ENCODE measurements at places on chromosomes 16 and 17.

- no peak for DNase-seq
Measured at GRCh38 chr17:58996968-58997367, 109.7 kb downstream of the TRIM37 start.

DNA sequence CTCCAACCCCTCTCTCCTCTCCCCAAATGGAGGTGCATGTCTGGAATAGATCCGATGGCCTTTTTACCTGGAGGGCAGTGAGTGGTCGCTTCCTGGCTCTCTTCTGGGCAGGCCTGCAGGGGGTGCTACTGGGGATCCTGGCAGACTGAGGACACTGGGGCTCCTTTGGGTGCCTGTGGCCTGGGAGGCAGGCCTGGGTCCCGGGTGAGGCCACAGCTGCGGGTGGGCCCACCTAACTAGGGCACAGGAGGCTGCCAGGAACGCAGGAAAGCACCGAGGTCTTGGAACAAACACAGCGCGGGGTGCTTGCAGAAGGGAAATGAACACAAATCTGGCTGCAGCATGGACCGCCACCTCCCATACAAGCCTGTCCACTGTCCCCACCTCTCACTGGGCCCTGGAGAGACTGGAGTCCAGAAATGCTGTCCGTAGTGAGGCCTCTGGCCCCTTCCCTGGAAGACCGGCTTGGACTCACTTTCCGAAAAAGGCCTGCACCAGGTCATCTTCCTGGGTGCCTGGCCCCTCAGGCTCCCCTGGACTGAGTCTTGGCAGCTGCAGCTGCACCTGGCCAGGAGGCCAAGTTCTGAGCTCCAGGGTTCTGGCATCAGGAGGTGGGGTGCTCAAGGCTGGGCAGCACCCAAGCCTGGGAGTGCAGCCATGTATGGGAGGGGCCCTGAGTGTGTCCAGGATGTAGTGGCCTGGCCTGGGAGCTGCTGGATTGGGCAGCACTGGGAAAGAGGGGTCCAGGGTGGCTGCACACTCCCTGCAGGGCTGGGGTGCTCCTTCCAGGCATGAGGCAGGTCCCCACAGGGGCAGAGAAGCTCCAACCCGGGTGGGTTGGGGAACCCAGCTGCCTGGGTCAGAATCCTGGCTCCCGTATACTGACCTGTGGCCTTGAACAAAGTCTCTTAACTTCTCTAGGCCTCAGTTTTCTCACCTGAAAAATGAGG, 195.1 kb downstream of the IRF8 start:
- no peak for DNase-seq

GRCh38 chr17:68384471-68384870, 72.8 kb downstream of the WIPI1 start:
- no peak for DNase-seq

DNA sequence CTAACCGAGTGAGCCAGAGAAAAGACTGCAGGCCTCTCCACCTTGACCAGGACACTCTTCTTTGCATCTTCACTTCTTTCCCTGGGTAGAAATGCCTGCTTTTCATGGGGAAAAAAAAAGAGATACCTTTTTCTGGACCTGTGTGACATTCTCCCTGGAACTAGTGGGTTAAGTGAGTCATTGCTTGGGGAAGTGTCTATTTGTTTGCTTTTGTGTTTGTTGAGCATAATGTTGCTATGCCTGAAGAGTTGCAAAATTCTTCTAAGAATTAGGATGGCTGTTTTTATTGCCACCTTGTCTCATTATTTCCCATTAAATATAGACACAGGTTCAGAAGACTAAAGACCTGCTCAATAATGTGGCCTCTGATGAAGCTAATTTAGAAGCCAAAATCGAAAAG, 18.8 kb downstream of the CLUAP1 start:
- no peak for DNase-seq

DNA sequence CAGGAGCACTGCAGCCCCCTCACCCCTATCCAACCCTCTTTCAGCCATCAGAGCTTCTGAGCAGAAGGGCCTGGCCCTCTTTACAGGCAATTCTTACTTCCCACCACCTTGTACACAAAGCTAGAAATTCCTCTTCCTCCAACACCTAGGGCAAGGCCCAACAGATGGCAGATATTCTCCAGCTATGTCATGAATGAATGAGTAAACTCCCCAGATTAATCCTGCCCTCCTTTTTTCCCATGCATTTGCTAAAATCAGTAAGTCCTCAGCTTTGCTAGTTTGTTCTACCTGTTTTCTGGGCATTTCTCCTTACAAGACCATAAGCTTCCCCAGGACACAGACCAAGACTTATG, 20.4 kb upstream of the MRPS23 start:
- DNase-seq: no peak

DNA sequence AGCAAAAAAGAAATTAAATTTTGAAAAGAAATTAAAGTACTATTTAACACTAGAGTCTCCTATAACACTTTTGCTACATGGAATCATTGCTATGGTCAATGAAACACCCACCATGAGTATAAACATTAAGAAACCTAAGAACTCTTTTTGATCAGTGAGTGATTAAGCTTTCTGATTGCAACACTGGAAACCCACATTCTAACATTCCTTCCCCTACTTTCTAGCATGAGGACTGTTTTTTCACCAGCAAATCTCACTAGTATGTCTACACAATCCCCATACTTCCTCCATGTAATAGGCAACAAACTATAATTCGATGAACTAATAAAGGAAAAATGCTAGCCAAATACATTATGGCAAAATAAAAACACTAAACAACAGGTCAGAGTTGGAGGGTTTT, 54.7 kb downstream of the SKAP1 start:
- DNase-seq: no peak

- no peak for DNase-seq
Measured at GRCh38 chr16:19588661-19589060, 33.2 kb downstream of the VPS35L start.
